ENCODE measurements at places on chromosomes 2 and 18.
A peak's percentile ranks its signal among the peaks of the same experiment; 100 is the strongest.

GRCh38 chr2:145987793-145988192, 1467.9 kb upstream of the ZEB2 start:
- no peak for DNase-seq

DNA sequence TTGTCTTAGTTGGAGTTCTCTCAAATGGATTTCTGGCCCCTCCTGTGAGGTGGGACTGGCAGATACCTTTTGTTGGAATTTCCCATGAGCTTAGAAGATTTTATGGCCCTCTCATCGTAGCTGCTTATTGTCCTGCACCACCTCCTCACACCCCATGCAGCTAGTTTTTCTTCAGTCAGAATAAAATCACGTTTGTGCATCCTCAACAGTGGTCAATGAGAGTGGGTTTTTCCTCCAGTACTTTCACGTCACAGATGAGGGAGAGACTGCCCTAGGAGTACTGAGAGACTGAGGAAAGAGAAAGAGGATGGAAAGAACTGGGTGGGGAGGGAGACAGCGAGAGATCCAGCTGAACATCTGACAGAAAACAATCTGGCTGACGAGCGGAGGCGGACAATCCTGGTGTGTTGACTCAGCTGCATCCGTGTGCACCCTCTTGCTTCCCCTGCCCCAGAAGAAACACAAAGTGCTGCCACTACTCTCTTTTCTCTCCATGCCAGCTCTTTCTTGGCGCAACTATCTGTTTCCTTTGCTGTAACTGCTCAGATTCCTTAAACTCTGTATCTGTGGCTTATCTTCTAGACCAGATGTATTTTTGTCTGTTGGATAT, 7.4 kb downstream of the RAPGEF4 start:
- no peak for DNase-seq

GRCh38 chr2:189837326-189837725, 53.1 kb downstream of the PMS1 start:
- DNase-seq: no peak

- no peak for DNase-seq
Observed at GRCh38 chr2:129754831-129755230, 224.6 kb upstream of the RAB6C start.

DNA sequence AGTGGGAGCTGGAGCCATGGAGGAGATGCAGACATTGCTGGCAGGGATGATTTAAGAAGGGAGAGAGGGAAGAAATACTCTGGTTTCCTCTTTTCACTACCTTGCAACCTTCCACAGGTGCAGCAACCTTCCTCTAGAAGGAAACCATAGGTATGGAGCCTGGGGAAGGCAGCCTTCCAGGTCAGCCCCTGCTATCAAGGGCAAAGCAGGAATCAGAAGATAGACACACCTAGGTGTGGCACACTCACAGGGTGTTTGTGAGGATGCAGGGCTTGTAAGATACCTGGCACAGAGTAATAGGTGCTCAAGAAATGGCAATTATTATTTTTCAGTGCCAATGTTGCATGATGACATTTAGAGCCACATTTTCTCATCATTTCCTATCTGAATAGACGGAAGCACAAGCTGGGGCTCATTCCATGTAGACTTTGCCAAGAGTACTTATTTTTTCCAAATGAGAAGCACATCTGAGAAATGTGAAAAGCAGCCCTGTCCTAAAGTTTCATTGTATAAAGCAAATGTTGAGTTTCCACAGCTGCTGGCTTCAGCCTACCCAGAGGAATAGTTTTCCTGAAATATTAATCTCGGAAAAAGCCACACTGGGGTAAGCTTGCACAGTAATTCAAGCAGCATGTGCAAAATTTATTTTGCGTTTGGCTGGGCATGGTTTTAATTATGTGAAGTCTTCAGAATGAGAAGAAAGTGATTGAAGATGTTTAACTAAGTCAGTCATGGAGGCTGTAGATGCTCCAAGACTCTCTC, 20.6 kb downstream of the EVA1A start:
- DNase-seq: no peak

- DNase-seq: no peak
Observed at GRCh38 chr2:204550751-204551511, 5.7 kb downstream of the PARD3B start.

DNA sequence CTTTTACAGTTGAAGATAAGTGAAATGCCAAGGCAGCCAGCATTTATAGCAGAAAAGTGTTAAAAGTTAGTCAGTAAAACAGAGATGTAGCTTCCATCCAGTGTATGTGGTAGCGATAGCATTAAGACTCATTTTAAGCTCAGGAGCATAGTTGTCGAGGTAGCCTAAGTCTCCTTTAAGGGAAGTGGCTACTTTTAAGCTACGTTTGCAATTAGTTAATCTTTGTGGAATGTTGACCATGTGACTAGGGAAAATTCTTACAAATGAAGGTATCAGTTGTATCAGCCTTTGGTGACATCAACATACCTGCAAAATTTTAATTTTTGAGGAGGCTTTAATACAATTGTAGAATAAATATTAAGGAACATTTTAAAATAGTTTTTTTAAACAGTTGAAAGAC, 61.9 kb downstream of the LHCGR start:
- DNase-seq: no peak

DNA sequence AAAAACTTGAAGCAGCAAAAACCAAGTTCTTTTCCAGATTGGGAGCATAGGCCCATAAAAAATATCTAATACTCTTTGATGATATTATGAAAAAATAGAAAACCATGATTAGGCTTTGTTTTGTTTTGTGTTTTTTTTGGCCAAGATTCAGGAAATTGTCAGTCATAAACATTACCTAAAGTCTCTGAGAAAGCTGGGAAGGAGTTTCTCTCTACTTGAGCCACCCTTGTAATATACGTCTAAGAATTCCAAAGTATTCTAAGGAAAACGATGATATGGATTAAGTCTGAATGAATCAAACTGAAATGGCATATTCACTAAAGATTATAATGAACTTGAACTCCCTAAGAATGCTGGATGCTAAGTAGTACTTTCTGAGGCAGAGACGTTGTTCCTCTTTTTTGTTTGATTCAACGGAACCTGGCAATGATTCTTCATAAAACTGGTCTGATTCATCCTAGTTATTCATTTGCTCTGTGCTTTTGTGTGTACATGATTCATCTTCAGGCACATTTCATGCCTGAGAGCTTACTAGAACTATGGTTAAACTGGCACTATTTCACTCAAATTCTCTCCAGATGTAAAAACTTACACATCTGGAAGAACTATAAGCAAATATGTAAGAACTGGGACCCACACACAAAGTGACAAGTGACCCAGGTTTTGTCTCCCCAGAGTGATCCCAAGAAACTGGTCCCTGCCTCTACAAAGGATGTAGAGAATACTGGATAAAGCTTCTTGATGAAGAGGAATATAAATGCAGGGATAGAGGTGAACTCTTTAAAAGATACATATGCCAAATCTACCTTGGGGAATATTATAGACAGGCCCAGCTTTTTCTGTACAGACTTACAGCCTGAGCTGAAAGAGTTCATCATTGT, 159.7 kb downstream of the DOCK10 start:
- DNase-seq: no peak

DNA sequence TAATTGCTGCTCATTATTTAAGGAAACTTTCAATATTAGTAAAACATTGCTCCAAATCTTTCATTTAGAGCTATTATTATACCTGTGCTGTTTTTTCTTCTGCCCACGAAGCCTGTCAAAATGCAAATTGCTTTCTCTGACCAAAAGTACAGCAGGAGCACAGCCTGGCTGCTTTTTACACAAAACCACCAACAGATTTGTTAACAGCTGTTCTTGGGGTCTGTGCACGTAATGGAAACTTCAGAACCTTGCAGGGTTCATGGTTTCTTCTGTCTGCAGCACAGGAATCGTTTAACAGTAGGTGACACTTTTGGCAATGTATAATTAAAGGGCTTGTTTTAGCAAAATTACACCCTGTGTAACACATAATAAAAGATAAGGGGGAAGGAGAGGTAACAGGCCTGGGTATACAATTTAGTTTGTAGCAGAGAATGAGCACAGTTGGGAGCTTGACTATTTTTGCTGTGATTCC, 447.3 kb downstream of the KCNJ3 start:
- no peak for DNase-seq

DNA sequence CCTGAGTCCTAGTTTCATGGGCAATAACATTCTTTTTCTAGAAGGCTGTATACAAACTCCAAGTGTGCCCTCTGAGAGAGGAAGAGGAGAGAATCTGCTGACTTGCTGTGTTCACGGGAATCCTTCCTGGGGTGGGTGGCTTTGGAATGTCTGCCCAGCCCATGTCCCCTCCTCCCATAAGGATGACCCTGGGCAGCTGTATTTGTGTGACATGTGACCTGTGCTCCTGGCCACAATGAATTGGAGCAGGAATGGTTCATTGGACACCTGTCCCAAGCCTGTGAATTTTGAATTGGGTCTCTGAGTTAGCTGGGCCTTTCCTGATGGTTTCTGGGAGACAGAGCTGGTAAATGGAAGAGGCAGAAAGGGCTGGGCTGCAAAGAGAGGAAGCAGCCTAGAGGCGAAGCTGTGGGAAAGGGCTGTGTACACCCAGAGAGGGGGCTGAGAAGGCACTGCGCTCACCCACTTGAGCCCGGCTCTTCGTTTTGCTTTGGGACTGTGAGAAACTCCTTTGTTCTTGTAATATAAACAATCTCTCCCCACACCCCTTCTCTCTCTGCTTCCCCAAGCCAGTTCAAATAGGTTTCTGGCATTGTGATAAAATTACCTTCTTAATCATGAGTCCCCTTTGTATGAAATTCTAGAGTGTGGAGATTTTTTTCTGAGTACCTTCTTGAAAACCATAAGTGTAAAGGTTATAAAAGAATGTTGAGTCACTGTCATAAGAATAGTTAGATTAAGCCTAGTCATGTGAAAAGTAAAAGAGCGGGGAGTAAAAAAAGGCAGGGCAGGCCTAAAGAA, 49.8 kb downstream of the SLC4A5 start:
- no peak for DNase-seq

GRCh38 chr2:100010606-100011005, 131.8 kb downstream of the AFF3 start:
- no peak for DNase-seq

DNA sequence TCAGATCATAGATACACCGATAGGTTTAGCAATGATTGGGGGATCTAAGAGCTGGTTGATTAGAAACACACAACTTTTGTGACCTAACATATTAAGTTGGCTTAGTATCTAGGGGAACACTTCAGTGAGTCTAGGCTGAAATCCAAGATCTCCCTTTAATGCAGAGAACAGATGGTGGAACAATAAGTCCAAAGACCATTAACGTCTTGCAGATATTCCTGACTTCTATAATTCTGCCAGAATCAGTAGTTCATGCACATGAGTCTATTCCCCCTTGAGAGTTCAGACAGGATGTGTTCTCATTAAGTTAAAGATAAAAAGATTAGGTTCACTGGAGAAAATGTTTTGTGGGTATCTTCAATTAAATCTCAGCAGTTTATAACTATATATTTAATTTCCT, 506.5 kb downstream of the TSN start:
- DNase-seq: no peak

DNA sequence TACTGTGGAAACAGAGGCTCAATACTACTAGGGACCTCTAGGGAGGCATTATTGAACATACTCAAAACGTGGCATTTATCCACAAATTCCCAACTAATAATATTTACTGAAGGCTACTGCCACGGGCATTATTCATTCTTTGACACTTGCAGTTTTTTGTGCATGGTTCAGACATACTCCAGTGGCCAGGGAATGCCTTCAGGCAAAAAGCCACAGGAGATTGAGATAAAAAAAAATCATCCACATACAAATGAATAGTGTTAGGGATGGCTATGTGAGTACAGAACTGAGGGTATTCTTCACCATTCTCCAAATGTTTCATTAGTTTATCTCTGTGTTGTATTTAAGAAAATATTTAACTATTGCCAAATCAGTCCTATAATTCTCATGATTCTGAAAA, 974.9 kb upstream of the PIK3C3 start:
- no peak for DNase-seq

GRCh38 chr2:206701952-206702605, 16.1 kb downstream of the DYTN start:
- DNase-seq: no peak

DNA sequence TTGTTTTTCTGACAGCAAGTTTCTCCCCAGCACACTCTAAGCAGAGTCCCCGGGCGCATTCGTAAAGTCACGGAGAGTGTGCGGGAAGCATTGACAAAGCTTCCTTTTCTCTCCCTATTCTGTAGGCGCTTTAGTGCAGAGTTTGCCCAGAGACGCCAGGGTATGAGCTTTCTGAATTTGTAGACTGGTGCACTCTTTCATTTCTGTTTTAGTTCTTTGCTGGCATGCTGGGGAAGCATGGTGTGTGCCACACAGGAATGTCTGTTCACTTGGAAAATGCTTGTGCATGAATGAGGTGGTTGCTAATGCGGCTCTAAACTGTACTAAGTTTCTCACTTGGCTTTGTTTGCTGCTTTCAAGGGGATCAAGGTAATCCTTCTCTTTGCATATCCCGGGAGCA, 102.6 kb downstream of the RTN4 start:
- no peak for DNase-seq

- DNase-seq: peak; percentile 51
Observed at GRCh38 chr2:64212801-64213321, 68.6 kb upstream of the PELI1 start.
